ENCODE measurements at places on chromosomes 3 and 15.

DNA sequence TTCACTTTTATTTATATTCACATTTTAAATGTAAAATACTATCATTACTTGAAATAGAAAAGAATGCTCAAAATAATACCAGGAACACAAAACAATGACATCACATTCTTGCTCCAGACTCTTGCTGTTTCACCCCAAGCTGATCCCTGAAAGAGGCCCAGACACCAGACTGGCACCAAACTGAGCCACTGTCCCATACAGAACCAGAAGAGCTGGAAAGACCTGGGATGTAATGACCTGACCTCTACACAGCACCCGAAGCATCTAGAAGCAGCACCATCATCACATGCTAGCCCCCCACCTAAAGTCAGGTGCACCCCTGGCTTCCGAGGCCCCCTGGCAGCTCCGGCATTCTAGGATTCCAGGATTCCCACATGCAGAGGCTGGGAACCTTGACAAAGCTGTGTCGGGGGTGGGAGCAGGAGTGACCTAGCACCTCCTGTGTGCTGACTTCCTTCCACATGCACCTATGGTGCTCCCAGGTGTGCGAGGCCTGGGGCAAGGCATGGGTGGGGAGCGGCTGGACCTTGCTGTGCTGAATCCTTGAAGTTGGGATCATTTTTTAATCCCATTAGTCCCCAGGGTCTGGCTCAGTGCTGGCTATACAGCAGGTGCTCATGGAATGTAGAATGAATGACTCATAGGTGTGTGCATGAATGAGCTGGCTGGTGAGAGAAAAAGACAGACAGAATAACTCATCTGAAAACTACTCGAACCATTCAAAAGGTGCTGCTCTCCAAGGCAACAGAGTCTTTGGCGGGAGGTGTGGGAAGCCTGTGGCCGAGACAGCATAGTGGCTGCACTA lies 144.7 kb upstream of the IQSEC1 start:
- no peak for DNase-seq

- no peak for DNase-seq
Observed at GRCh38 chr3:175590745-175591144, 731.6 kb downstream of the NAALADL2 start.

DNA sequence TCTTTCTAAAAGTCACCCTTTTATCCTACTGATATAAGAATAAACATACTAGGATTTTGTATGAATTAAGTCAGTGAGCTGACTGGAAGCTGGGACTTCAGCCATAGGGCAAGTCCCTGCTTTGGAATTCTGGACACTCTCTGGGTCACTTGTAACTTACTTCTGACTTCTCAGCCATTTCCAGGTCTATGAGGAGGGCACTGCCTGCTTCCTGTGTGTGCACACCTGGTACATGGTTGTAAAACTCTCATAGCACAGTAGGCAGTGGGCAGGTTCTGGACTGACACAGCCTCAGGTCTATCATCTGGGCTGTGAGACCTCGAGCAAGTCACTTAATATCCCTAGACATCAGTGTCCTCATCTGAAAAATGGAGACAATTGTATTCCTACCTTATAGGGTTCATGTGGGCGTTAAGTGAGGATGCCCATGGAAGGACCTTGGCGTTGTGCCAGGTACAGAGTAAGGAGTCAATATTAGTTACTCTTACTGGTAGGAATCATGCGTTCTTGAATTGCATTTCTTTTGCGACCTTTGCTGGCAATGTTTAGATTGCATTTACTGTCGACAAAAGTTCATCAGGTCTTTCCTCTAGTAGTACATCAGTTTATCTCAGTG lies 27.5 kb upstream of the TGM5 start:
- no peak for DNase-seq

DNA sequence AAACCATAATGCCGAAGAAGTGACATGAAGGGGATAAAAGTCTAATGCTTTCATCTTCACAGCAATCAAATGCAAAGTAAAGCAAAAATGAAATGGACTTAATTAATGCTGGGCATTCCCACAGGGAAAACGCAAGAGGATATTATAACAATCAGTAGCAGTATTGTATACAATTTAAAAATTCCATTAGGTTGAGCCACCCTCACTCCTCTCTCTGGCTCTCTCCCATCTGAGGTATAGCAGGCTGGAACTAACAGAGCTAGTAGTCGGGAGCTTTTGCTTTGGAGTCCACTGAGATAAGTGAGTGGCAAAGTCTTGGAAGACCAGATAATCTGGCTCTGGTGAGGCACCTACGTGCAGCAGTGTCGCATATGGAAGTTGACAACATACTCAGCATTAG lies 33.9 kb downstream of the DET1 start:
- no peak for DNase-seq

DNA sequence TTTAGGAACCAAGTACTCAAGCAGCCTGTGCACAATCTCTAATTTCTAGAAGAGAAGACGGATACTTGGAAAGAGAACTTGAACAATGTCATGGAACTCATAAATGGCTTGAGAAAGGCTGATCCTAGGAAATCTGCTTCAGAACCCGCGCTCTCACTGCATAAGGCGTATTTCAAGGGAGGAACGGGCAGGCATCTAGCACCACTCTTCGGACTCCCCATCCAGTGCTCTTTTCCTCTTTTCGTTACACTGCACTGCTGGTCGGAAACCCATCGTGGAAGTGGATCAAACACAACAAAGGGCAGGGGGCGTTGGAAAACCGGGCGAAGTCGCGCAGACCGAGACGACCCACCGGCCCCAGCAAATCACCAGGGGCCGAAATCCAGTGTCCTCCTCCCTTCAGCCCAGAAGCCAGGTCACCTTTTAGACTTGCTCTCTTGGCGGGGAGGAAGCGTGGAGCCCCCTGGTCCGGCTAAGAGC lies 539 bp upstream of the TLNRD1 start:
- no peak for DNase-seq

DNA sequence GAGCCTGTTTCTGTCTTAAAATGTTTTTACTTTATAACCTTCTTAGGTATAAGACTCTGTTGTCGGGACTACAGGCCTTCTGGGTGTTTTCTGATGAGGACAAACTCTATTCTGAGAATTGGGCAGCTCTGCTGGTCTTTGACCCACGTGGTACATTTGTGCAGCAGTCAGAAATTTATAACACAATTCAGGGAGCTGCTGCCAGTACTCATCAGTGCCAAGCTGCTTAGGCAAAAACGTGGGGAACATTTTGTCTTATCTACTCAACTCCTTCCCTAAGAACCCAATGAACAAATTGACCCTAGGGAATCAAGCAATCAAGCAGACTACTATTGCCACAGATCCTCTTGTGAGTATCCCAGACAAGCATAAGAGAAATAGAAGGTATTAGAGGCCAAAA lies 180.7 kb upstream of the PDZRN3 start:
- no peak for DNase-seq
